T-helper 1 cell (primary cell): ENCODE measurements at places on chromosomes 5 and 9.

DNA sequence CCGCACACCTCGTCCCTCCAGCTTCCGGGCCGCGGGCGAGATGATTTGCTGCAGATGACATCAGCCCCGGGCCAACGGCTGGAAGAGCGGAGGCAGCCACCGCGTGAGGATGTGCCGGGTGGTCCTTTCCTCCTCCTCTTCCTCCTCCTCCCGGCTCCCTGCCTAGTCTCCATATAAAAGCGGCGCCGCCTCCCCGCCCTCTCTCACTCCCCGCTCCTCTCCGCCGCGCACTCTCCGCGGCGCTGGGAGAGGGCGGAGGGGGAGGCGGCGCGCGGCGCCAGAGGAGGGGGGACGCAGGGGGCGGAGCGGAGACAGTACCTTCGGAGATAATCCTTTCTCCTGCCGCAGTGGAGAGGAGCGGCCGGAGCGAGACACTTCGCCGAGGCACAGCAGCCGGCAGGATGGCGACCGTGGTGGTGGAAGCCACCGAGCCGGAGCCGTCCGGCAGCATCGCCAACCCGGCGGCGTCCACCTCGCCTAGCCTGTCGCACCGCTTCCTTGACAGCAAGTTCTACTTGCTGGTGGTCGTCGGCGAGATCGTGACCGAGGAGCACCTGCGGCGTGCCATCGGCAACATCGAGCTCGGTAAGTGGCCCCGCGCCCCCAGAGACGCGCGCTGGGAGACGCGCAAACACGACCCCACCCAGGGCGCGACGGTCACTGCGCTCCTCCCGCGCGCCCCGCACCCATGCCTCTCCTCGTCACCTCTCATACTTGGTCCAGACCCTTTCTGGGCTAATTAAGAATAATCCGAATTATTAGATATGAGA, at the start of gene MAP1B:
TSS of gene MAP1B (plus strand) at position 345 of the 770 bp plus-strand sequence. CDS start at position 402, 57 bp downstream.
- no peak for DNase-seq

GRCh38 chr9:134560654-134561053, 80.9 kb upstream of the COL5A1 start:
- no peak for DNase-seq

- DNase-seq, result no peak
These were observed 19.6 kb downstream of the ITGA2 start for GRCh38 chr5:53008751-53009150.

DNA sequence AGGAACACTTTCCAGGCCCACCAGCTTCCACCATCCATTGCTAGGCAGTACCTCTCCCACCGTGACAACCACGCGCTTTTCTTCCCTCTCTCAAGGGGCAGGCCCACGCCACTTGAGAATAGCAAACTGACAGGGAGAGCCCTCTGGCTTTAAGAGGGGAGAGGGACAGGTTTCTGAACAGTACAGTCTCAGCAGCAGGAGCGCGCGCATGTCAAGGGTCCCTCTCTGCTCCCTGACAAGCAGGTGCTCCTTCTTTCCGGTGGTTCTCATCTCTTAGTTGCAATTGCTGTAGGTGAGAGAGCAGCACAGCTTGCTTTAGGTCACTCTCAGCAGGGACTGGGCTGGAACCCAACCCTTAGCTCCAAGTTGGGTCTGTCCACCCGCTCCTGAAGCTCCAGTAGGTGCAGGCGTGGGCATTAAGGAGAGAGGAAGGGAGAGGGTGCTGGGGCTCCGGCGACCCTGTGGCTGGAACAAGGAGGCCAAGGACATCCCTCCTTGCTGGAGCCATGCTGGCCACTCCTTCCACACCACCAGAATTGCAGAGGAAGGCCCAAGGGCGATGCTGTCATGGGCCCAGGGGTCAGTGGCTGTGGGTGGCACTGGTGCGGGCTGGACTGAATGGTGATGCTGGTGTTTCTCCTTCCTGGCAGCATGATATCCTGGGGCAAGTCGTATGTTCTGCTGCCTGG, 9.0 kb upstream of the PHF2 start:
- no peak for DNase-seq

DNA sequence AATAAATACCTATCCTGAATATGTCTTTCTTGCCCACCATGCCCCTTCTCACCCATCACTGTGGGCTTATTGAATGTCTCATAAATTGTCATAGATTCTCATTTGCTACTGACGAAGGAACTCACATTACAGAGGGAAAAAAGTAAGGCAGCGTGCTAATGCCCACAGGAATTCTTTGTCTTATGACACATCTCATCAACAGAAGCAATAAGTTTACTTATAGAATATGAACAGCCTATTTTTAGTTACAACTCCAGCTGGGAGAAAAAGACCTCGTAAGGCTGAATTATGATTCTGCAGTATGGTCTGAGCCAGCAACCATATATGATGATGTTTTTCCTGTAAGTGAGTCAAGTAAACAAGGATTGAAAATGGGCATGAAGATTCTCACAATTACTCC, 22.4 kb upstream of the ATG10 start:
- no peak for DNase-seq

DNA sequence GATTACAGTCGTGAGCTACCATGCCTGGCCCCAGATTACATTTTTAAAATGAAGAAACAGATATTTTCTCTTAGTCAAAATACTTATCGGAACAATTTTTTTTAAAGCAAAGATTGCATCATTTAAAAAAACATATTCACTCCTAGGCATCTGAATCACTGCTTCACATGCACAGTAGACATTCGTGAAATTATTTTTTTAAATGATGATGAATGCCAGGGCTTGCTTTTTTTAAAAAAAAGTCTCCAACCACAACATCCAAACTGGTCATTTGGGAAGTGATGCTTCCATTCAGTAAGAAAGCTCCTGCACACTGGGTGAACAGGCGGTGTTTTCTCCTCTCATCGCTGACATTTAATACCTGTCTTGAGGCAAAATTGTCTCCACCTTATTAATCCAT, 223.0 kb upstream of the DMRT1 start:
- no peak for DNase-seq

DNA sequence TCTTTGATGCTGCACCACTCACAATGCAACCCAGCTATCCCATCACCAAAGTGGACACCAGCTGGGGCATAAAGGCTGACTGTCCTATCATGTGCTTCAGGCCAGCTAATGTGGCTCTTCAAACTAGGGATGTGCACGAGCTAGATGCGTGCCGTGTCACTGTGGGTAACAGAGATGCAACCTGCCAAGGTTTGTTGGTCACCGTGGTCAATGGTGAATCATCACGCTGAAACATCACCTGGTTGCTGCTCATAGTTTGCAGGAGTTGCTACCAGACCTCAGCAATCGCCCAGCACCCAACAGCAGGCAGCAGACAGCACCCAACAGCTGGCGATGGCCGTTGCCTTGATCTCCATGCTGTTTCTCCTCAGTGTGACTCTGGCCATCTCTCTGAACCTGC, 2.1 kb upstream of the PCDHGA1 start:
- no peak for DNase-seq
